ENCODE measurements at places on chromosomes 16 and 17.

GRCh38 chr17:75856062-75856756 lies 1.1 kb upstream of the WBP2 start:
- no peak for DNase-seq

- no peak for DNase-seq
These were observed 195.4 kb upstream of the C17orf78 start for GRCh38 chr17:37180376-37180775.

- DNase-seq = no peak
These were observed 252.2 kb downstream of the CPPED1 start for GRCh38 chr16:12551530-12551929.

DNA sequence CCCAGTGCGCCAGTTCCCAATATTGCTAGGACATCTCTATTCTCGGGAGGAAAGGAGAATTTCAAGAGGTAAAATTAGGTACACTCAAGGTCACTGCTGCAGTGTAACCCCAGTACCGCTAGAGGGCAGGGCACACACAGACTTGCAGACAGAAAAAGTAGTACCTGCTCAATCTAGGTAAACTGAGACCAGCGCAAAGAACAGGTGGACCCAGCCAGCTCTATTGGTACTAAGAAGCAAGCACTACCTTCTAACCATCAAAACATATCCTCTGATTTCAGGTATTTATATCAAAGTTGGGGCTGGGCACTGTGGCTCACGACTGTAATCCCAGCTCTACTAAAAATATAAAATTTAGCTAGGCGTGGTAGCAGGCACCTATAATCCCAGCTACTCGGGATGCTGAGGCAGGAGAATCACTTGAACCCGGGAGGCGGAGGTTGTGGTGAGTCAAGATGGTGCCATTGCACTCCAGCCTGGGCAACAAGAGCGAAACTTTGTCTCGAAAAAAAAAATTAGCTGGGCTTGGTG lies 3.6 kb upstream of the WDR81 start:
- no peak for DNase-seq

GRCh38 chr16:30743716-30744115 lies 4.5 kb upstream of the PHKG2 start:
- no peak for DNase-seq

DNA sequence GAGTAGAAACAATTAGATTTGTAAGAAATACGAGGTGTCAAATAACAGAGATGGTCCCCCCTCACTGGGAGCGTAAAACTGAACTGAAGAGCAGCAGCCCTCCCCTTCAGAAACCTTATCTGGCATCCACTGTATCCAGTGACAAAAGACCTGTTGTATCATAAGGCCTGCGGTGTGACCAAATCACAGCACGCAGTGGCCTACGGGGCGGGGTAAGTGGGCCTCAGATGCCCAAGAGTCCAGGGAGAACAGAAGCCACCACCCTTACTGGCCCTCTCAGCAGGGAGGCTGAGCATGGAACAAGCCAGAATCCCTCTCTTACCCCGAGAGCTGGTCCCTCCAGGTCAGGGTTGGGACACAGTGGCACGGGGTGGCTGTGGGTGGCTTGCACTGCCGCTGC lies 5.5 kb downstream of the JMJD6 start:
- no peak for DNase-seq

GRCh38 chr16:58507195-58507962 lies 7.4 kb downstream of the NDRG4 start:
- DNase-seq = no peak
